ENCODE measurements at places on chromosomes 3 and 15.

DNA sequence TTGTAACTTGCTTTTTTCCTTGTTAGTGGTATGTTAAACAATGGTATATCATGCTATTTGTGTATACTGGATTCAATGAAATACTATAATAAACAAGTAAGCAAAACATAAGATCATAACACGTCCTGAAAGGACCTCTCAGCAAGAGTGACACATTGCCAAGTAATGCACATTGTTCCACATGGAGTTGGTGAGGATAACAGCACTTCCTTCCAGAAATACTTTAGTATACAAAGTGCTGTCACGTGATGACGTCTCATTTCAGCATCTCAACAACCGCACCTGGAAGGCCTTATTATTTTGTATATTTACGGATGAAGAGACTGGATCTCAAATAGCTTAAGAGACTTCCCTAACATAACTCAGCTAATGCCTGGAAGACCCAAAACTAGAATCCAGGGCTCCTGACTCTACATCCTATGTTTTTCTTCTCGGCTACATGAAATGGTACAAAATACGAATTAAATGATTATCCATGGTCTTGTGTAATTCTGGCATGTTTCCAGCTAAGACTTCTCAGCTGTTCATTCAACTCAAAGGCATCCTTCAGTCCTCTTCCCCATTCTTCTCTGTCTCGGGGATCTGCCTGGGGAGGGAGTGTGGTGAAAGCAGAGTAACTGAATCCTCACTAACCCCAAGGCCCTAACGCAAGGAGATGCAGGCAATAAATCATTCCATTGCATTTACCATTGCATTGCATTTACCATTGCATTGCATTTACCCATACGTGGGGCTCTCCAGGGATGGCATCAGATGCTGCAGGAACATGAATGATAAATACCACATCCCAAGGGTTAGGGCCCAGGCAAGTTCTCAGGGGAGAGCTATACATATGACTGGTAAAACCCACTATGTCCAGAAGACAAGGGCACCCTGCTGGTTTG, 79.2 kb downstream of the LIPC start:
- DNase-seq, result no peak

GRCh38 chr3:70774641-70775040, 462.2 kb upstream of the MDFIC2 start:
- no peak for DNase-seq

DNA sequence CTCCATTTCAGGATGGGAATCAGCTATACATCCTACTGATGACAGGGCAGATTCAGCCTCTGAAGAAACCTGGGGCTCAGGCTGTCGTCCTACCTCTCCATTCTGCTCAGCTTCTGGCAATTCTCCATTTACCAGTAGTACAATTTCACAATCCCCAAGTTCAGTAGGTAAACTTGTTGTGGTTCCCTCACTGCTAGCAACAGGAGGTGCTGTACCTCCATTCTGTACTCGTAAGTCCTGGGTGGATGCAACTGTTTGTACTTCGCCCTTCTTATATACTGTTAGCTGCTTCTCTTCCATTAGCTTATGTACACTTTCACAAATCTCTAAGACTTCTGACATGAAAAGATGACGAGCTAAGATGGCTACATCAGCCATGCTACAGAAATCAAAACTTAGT, 11.6 kb downstream of the ZBTB11 start:
- no peak for DNase-seq

DNA sequence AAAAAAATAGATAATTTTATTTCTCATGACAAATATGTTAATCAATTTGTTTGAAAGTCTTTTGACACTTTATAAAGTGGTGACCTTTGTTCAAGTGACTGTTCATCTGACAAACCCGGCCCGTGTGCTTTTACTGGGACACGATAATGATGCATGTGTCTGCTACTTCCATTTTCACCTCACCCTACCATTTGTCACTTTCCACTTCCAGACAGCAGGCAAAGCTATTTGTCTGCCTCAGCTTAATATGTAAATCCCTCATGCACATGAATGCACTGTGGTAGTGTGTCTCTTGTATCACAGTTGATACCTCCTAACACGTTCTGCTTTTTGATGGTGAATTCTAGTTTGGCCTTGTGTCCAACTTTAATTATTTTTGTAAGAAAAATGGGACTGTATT, 204.3 kb downstream of the BBX start:
- no peak for DNase-seq

DNA sequence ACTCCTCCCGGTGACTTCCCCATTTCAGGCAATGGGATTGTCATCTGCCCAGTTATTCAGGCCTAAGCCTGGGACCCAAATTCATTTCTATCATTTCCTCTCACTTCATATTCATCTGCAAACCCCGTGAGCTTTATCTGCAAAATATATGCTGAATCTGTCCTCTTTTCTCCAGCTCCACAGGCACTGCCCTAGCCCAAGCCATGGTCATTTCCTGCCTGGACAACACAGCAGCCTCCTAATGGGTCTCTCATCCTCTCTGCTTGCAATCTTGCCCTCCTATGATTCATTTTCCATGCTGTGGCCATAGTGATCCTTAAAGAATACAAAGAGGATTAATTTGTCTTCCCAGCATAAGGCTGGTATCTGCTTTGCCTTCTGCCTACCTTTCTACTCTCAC, 6.1 kb downstream of the RBP2 start:
- DNase-seq, result no peak

DNA sequence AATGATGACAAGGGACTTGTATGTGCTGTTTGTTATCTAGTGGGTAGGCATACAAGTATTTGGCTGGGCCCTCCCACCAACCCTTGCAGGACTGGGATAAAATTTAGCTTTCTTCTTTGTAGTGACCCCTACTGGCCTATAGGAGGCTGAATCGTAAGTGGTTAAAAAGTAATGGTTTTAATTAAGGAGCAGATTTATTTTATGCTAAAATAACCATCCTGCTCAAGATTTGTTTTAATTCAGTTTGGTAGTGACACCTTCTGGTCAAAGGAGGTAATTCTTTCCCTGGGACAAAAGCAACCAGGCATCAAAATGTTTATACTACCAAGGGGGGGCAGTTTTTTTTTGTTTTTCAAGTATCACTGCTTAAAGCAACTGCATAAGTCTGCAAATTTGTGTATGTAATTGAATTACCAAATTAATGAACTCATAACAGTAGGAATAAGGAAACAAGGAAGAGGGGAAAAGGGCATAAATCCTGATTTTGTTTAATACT, 70.7 kb downstream of the TOP2B start:
- DNase-seq, result peak; percentile 28

DNA sequence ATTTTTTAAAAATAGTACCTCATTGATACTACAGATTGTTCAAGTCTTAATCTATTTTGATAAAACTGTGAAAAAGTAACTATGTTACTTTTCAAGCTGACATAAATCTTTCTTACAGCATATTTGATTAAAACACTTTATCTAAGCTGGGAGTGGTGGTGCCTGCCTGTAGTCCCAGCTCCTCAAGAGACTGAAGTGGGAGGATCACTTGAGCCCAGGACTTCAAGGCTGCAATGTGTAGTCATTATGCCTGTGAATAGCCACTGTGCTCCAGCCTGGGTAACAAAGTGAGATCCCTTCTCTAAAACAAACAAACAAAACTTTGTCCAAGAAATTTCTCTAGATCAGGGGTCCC, 59.6 kb upstream of the NEDD4 start:
- DNase-seq, result no peak

- DNase-seq, result no peak
Observed at GRCh38 chr3:14482271-14482721, 57.8 kb downstream of the GRIP2 start.

DNA sequence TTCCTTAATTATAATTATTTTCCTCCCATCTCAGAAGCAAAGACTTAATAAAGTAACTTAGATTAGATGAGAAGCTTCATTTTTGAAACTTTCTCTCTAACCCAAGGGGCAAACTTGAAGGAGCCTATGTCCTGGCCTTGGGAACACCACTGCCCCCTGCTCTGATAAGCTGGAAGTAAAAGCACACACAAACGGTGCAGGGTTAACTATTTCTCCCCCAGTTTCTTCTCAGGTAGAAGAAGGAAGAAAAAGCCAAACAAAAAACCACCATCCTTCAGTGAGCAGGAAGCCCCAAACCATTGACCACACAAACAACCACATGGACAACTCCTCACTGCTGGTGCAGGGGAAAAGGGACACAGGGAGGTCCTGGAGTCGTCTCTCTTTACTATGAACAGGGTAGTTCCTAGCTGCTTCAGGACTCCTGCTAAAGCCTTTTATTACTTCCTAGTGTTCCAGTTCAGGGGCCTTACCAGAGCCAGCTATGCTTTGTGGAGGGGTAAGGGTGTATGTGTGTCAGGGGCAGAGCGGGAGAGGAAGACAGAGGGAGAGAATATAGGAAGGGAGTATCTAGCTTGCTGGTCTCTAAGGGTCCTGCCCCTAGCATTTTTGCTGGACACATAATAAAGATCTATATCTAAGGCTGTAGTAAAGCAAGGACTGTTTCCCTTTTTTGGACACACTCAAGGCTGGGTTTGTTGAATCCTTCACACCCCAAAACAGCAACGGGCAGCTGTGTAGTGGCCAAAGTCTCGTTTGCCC, 94.0 kb upstream of the UMPS start:
- DNase-seq, result no peak

GRCh38 chr3:146581080-146581601, 24.0 kb downstream of the PLSCR5 start:
- DNase-seq, result no peak

GRCh38 chr3:127443581-127444375, 146.8 kb downstream of the TPRA1 start:
- DNase-seq, result no peak

DNA sequence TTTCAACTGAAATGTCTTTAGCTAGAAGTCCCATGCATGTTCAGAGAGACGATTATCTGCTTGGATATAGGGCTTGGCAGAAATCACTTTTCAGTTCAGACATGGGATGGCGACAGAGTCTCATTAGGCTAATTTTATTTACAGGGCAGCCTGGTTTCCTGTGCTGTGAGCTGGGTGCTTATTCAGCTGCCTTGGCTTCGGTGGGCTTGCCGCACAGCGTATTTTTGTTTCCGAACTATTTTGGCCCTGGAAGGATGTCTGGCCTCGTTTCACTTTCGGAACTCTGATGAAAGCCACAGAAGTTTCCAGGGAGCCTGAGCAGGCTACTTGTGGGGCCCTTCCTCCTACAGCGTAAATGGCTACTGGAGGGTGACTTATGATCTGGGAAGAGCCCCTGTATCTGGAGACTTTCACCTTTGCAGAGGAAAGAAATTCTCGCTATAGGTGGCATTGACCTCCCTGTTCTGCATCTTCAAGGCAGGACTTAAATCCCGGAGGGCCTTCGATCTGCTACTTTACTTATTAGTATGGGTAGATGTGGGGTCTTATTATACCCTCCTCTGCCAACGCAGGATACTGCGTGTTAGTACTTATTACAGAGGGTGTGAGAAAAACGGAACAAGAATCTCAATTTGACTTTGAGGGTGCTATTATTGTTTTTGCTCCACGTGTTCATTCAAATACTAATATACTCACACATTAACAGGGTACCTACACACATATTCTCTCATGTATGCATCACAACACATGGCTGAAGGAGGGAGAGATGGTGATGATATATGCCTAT, 364.0 kb upstream of the RBMS3 start:
- peak; percentile 28 for DNase-seq

Measured in SK-N-MC (cell line).